ENCODE measurements at places on chromosomes 16 and 17. TPM values are rescaled to one million over a fixed set of nuclear protein-coding genes. Genes with fewer than 3 reads are reported as not detected.

ATP2A3 gene
- 0.53 TPM for total RNA-seq

CCDC40 gene
- 1.1 TPM for total RNA-seq

TMEM170A gene
- 14.3 TPM for total RNA-seq

C17orf75 gene
- total RNA-seq, result 10.0 TPM

TSPAN10 gene
- not detected for total RNA-seq

Data from mammary microvascular endothelial cell (primary cell).